ENCODE measurements at places on chromosomes 3 and 15. TPM values are rescaled to one million over a fixed set of nuclear protein-coding genes. Genes with fewer than 3 reads are reported as not detected.
A peak's percentile ranks its signal among the peaks of the same experiment; 100 is the strongest.

- DNase-seq: no peak
- H3K27ac ChIP-seq: no peak overlapping the region
- no peak overlapping the region for H3K4me3 ChIP-seq
- H3K36me3 ChIP-seq: peaks cover 4% of the 10 kb centered on the region
Measured at GRCh38 chr15:41877631-41878354, 16.1 kb downstream of the SPTBN5 start.

GRCh38 chr3:175983379-175983778 is 1124.2 kb downstream of the NAALADL2 start:
- DNase-seq: no peak
- H3K4me1 ChIP-seq: peaks cover 23% of the 10 kb centered on the region
- H3K27me3 ChIP-seq: no peaks in the 10 kb centered on the region
- peak overlapping the region; percentile 12 for H3K27ac ChIP-seq
- H3K36me3 ChIP-seq: peaks cover 6% of the 10 kb centered on the region

DNA sequence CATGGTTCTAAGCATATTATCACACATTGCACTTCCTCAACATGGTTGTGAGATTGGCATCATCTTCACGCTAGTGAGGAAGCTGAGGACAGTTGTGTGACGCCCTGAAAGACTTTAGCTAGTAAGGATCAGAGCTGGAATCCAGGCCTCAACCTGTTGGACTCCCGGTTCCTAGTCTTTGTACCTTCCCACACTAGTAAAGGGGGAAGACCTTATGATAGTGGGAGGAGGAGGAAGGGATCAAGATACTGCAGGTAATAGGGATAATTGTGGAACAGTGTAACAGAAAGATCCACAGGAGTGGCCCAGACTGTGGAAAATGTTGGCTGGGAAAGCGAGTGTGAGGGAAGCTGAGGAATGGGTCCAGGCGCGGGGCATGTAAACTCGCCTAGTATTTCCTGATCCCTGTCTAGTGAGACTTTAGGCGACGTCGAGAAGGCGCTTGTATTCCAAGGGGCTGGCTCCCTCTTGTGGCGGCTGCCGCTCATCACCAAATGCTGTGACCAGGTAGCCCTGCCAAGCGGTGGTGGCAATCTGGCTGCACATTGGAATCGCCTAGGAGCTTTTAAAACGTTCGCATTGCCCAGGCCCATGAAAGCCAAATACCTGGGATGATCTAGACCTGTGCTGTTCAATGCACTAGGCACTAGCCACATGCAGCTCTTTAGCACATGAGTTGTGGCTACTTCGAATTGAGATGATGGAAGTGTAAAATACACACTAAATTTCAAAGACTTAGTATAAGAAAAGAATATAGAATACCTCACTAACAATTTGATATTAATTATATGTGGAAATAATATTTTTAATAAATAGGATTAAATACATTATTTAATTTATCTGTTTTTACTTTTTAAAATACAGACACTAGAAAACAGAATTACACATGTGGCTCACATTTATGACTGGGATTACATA is 38.8 kb upstream of the CLDN18 start:
- H3K4me1 ChIP-seq: peaks cover 3% of the 10 kb centered on the region
- H3K27ac ChIP-seq: no peak overlapping the region
- peaks cover 15% of the 10 kb centered on the region for H3K27me3 ChIP-seq
- no peaks in the 10 kb centered on the region for H3K36me3 ChIP-seq

DNA sequence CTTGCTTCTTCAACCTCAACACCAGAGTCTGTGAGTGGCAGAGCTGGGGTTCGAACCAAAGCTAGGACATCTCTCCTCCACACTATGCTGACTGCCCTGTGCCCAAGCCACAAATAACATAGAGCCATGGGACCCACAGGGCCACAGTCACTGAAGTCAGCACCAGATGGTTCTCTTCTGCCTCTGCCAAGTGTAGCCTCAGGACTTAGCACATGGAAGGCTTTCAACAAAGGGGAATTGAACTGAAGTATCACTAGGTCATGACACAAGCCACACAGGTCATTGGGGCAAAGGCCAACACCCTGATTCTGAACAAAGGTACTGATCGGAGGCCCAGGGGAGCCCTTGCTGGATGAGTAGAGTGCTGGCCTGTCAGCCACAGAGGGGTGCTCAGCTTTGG is 83.6 kb downstream of the BDH1 start:
- no peaks in the 10 kb centered on the region for H3K36me3 ChIP-seq
- H3K27me3 ChIP-seq: no peaks in the 10 kb centered on the region
- H3K4me3 ChIP-seq: no peak overlapping the region
- peak overlapping the region; percentile 15 for H3K27ac ChIP-seq
- H3K4me1 ChIP-seq: peaks cover 48% of the 10 kb centered on the region

DNA sequence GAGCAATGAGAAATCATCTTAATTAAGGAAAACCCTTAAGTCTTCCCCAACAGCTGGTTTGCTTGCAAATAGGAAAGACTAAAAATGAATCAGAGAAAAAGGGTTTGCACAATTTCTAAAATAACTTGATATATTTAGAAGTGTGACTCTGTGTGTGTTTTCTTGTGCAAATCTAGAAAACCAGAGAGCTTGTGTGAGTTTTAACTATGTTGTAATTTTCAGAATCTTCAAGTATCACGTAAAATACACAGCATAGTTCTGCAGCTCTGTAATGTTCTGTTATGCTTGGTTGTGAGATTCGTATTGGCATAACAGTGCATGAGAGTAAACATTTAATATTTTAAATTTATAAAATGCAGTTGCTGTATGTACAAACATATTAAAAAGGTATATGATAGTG is 74.7 kb upstream of the GAP43 start:
- no peak overlapping the region for H3K4me3 ChIP-seq
- no peak for DNase-seq
- H3K27me3 ChIP-seq: no peaks in the 10 kb centered on the region

DNA sequence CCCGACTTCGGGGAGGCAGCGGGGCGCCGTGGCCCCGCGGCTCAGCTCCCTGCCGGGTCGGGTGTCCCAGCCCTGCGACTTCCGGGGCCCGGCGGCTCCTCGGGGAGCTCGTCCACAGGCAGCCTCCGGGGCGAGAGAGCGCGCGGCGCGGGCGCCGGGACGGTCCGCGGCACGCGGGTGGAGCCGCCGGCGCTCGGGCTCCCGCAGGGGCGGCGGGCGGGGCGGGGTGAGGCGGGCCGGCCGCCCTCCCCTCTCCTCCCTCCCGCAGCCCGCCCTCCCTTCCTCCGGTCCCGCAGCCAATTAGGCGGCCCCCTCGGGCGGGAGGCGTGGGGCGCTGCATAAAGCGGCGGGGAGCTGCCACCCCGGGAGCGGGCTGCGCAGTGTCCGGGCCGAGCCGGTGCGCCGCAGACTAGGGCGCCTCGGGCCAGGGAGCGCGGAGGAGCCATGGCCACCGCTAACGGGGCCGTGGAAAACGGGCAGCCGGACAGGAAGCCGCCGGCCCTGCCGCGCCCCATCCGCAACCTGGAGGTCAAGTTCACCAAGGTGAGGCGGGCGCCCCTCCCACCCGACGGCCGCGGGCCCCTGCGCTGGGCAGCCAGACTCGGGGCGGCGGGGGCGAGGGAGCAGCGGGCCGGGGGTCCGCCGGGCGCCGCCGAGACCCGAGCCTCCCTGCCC is at the start of gene ALDH1A3:
Gene ALDH1A3 (plus strand): TSS at position 368 of the 675 bp plus-strand sequence. CDS start 77 bp downstream, at position 445.
- H3K4me3 ChIP-seq: peak within 1 kb of the TSS; percentile 68
- peaks cover 78% of the 10 kb centered on the region for H3K27me3 ChIP-seq
- no peaks in the 10 kb centered on the region for H3K36me3 ChIP-seq
- peaks cover 7% of the 10 kb centered on the region for H3K4me1 ChIP-seq
- no peak within 1 kb of the TSS for H3K27ac ChIP-seq
- DNase-seq: no peak

DNA sequence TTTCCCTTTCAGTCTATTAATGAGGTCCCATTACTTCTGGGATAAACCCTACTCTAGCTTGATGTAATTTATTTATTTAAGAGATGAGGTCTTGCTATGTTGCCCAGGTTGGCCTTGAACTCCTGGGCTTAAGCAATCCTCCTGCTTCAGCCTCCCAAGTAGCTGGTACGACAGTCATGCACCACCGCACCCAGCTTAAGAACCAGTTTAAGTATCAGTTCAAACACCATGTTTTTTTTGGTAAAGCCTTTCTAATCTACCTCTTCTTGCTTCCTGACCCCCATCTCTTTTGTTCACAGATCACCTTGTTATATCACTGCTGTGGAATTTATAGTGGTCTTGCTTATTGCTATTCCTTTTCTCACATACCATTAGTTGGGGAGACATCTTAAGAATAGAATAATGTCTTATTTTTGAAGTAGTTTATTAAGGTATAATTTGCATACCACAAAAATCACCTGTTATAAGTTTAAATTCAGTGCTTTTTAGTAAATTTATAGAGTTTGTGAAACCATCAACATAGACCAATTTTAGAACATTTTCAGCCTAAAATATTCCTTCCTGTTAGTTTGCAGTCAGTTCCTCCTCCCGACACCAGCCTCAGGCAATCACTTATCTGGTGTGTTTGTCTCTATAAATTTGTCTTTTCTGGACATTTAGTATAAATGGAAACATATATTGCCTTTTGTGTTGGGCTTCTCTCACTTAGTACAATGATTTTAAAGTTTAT is 257.9 kb downstream of the PDCD6IP start:
- no peak overlapping the region for H3K4me3 ChIP-seq
- H3K36me3 ChIP-seq: peaks cover 5% of the 10 kb centered on the region
- DNase-seq: no peak
- peak overlapping the region; percentile 95 for H3K27ac ChIP-seq

DNA sequence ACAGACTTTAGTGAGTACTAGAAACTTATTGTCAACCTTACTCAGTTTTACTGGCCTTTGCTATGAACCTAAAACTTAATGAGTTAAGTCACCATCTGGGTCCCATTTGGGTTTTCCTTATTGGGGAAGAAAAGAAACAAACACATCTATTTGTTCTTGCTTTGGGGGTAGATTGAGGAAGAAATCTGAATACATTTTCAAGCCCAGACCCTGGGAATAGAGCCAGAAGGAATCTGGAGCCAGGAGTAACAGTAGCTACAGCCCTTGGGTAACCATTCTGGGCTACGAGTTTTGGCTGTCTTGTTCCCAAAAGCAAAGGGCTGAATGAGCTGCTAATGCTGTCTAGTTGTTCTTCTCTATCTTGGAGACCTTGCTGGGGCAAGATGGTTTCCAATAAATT is 16.5 kb downstream of the SLC12A1 start:
- H3K4me1 ChIP-seq: no peaks in the 10 kb centered on the region
- H3K4me3 ChIP-seq: no peak overlapping the region
- DNase-seq: no peak
- no peak overlapping the region for H3K27ac ChIP-seq

GRCh38 chr3:155553780-155554179 is 191.1 kb downstream of the PLCH1 start:
- no peaks in the 10 kb centered on the region for H3K27me3 ChIP-seq
- H3K4me3 ChIP-seq: no peak overlapping the region
- no peak overlapping the region for H3K27ac ChIP-seq
- H3K4me1 ChIP-seq: no peaks in the 10 kb centered on the region

DNA sequence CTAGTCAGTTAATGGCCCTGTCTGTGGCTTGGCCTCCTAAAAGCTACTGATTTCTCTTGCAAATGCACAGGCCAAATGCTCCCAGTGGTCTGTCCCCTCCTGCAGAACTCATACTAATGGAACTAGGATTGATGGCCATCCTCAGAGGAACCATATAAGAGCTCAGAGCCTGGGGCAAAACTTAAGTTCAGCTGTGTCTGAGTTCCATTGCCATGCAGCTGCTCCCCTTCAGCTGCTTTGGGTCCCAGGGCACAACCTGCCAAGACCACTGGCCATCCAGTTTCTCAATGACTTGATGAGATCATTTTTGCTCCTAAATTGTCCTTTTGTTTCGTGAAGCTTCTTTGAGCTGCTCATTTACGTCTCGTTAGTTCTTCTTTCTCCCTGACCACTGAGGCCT is 529.5 kb upstream of the TBL1XR1 start:
- peaks cover 58% of the 10 kb centered on the region for H3K4me1 ChIP-seq
- H3K4me3 ChIP-seq: no peak overlapping the region
- no peaks in the 10 kb centered on the region for H3K27me3 ChIP-seq
- DNase-seq: no peak
- H3K27ac ChIP-seq: no peak overlapping the region
- H3K36me3 ChIP-seq: no peaks in the 10 kb centered on the region

DNA sequence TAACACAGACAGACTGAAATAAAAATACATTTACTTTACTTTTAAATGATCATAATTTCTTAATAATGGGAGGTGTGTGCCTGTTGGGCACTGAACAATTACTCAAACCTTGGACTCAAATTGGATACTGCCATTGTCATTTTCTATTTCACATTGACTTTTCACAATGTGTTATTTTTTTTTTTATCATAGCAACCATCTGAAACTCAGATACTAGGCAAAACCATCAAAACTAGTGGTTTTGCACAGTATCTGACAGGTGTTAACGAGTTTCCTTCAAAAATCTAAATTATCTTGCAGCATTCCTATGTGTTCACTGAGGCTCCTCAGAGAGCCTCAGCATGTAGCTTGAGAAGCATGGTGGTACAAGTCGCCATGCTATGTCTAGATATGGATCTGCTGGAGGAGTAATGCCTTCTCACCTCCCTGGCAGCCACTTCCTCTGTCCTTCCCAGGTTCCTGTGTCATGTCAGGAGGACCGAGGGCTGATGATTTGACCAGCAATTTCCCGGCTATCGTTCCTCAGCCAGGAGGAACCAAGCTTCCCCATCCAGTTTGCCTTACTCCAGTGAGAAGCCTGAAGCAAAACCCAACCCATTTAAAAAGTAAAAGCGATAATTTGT is 29.9 kb upstream of the RFTN1 start:
- peaks cover 31% of the 10 kb centered on the region for H3K27me3 ChIP-seq
- no peaks in the 10 kb centered on the region for H3K36me3 ChIP-seq
- no peak overlapping the region for H3K27ac ChIP-seq
- no peak overlapping the region for H3K4me3 ChIP-seq
- H3K4me1 ChIP-seq: no peaks in the 10 kb centered on the region
- no peak for DNase-seq

DNA sequence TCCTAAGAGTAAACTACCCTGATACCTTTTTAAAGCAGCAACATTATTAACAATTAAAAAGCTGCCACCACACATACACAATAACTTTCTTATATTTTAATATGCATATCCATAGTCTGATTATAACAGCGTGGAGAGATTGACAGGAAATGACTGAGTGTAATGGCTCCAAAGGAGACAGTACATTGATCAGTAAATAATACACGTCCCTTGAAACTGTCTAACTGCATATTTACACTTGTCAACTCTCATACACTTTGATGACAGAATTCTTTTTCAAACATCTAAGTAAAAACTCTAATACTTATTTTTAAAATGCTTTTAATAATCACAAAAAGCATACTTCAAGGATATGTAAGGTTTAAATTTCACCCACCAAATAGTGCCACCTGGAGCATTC is 99.5 kb downstream of the FOXP1 start:
- H3K36me3 ChIP-seq: peaks cover 12% of the 10 kb centered on the region
- no peaks in the 10 kb centered on the region for H3K27me3 ChIP-seq
- H3K4me1 ChIP-seq: peaks cover 15% of the 10 kb centered on the region

ALCAM gene
- 242 TPM for total RNA-seq

ACTRT3 gene
- total RNA-seq: 2.5 TPM

KIF15 gene
- total RNA-seq: 2.7 TPM

ANKDD1A gene
- 5.7 TPM for total RNA-seq

ARGFX gene
- total RNA-seq: not detected

VGLL3 gene
- total RNA-seq: 587 TPM

SLC22A13 gene
- total RNA-seq: 1.2 TPM

Measured in osteocyte (in vitro differentiated cells).